ENCODE measurements at places on chromosomes 13 and 19. TPM values are rescaled to one million over a fixed set of nuclear protein-coding genes. Genes with fewer than 3 reads are reported as not detected.

- no peak for DNase-seq
- no peak overlapping the region for H3K27ac ChIP-seq
- no peaks in the 10 kb centered on the region for H3K36me3 ChIP-seq
Observed at GRCh38 chr19:29247051-29247450, 34.1 kb upstream of the UQCRFS1 start.

DNA sequence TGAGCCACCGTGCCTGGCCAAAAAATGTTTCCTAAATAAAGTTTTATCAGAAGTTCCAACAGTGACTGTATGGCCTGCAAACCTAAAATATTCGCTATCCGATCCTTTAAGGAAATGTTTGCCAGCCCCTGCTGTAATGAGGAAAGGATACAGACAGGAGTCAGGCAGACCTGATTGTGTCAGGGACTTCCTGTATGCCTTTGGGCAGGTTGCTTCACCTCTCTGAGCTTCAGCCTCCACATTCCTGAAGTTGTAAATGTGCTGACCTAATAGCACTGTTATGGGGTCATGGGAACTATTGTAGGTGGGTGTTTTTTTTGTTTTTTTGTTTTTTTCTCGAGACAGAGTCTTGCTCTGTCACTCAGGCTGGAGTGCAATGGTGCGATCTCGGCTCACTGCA is 6.2 kb downstream of the ABHD8 start:
- peaks cover 7% of the 10 kb centered on the region for H3K4me1 ChIP-seq
- no peak for DNase-seq
- H3K27ac ChIP-seq = no peak overlapping the region
- no peaks in the 10 kb centered on the region for H3K36me3 ChIP-seq

GRCh38 chr13:111539252-111539651 is 218.8 kb downstream of the TEX29 start:
- H3K27me3 ChIP-seq = peaks cover 49% of the 10 kb centered on the region
- no peak for DNase-seq
- H3K36me3 ChIP-seq = no peaks in the 10 kb centered on the region

GRCh38 chr13:110580800-110581199 is 19.3 kb upstream of the RAB20 start:
- no peak overlapping the region for H3K27ac ChIP-seq
- no peaks in the 10 kb centered on the region for H3K27me3 ChIP-seq
- no peak overlapping the region for H3K4me3 ChIP-seq

- H3K27me3 ChIP-seq = no peaks in the 10 kb centered on the region
- H3K4me3 ChIP-seq = no peak overlapping the region
- DNase-seq = no peak
- H3K36me3 ChIP-seq = no peaks in the 10 kb centered on the region
- H3K27ac ChIP-seq = no peak overlapping the region
Observed at GRCh38 chr19:33497131-33497777, 24.3 kb downstream of the PEPD start.

- no peak overlapping the region for H3K27ac ChIP-seq
- no peak for DNase-seq
- no peaks in the 10 kb centered on the region for H3K27me3 ChIP-seq
- no peaks in the 10 kb centered on the region for H3K36me3 ChIP-seq
- no peaks in the 10 kb centered on the region for H3K4me1 ChIP-seq
- no peak overlapping the region for H3K4me3 ChIP-seq
Observed at GRCh38 chr13:46146898-46147297, 35.1 kb downstream of the LCP1 start.

GRCh38 chr13:73633817-73634460 is 500.3 kb downstream of the KLF12 start:
- DNase-seq = no peak
- no peak overlapping the region for H3K4me3 ChIP-seq
- H3K27ac ChIP-seq = no peak overlapping the region
- no peaks in the 10 kb centered on the region for H3K27me3 ChIP-seq

DNA sequence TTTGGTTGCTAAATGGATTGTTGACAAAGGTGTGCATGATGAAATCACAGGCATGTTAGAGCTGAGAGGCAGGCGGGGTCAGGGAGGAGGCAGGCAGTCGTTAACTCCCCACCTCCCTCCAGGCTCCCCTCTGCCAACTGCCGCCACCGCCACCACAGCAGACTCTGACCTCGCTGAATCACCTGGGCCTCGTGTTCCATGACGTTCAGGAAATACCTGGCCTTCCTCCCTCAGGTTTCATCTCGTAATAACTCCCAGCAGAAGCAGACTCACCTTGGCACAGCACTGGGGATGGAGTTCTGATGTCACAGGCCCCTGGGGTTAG is 198.5 kb downstream of the KATNAL1 start:
- H3K4me1 ChIP-seq = peaks cover 12% of the 10 kb centered on the region
- peak overlapping the region; percentile 80 for H3K27ac ChIP-seq
- H3K27me3 ChIP-seq = no peaks in the 10 kb centered on the region
- DNase-seq = peak; percentile 93

DNA sequence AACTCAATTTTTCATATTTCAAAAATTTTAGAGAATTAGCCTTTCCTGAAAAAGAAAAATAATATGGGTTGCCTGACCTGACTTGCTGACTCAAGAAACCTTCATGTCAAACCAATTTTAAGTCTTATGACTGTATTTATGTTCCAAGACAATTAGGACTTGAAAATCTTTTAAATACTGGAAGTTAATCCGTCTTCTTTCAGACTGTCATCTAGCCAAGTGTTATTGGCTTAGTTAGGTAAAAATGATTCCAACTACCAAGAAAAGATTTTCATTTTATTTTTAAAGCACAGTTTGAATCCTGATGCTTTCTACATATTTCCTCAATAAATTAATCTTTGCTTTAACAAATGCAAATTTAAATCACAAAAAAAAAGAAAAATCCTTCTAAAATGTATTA is 337.6 kb downstream of the SLITRK6 start:
- DNase-seq = no peak
- H3K27ac ChIP-seq = no peak overlapping the region
- no peaks in the 10 kb centered on the region for H3K4me1 ChIP-seq
- no peaks in the 10 kb centered on the region for H3K27me3 ChIP-seq
- no peak overlapping the region for H3K4me3 ChIP-seq

- no peak overlapping the region for H3K27ac ChIP-seq
- no peak for DNase-seq
- no peak overlapping the region for H3K4me3 ChIP-seq
- H3K36me3 ChIP-seq = no peaks in the 10 kb centered on the region
- no peaks in the 10 kb centered on the region for H3K4me1 ChIP-seq
Observed at GRCh38 chr19:46056536-46056935, 15.7 kb upstream of the IGFL4 start.

GRCh38 chr19:525857-526419 is 5.6 kb upstream of the CDC34 start:
- peaks cover 6% of the 10 kb centered on the region for H3K4me1 ChIP-seq
- no peaks in the 10 kb centered on the region for H3K36me3 ChIP-seq
- no peak overlapping the region for H3K4me3 ChIP-seq
- DNase-seq = no peak
- peaks cover 20% of the 10 kb centered on the region for H3K27me3 ChIP-seq

- H3K27ac ChIP-seq = peak overlapping the region; percentile 75
- no peak for DNase-seq
- no peaks in the 10 kb centered on the region for H3K27me3 ChIP-seq
- no peaks in the 10 kb centered on the region for H3K36me3 ChIP-seq
Observed at GRCh38 chr19:18648973-18649315, 12.1 kb downstream of the KLHL26 start.

DNA sequence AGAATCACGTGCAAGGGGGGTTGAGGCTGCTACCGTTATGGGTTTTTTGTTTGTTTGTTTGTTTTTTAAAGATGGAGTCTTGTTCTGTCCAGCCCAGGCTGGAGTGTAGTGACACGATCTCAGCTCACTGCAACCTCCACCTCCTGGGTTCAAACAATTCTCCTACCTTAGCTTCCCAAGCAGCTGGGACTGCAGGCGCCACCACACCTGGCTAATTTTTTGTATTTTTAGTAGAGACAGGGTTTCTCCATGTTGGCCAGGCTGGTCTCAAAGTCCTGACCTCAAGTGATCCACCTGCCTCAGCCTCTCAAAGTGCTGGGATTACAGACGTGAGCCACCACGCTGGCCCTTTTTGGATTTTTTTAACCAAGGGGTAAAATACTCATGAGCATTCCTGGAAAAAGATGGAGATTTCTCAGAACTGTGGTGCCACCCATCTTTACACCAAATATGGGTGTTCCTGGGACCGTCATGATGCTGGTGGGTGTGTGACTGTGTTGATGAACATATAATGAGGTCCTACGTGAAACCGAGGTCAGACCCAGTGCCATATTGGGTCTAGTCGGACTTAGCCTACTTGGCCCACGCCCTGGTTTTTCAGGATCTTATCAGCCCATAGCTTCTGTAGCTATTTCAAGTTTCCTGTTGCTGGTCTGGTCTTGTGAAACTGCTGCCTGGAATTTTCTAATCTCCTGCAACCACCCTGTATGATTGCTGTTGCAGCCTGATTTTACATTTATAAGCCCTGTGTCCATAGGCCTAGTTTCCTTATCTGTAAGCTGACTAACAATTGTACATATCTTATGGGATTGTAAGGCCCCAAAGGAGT is 6.2 kb downstream of the PPP1R15A start:
- H3K27me3 ChIP-seq = no peaks in the 10 kb centered on the region
- peaks cover 30% of the 10 kb centered on the region for H3K4me1 ChIP-seq
- H3K36me3 ChIP-seq = peaks cover 28% of the 10 kb centered on the region
- no peak overlapping the region for H3K4me3 ChIP-seq

- DNase-seq = no peak
- no peak within 1 kb of the TSS for H3K4me3 ChIP-seq
- no peak within 1 kb of the TSS for H3K27ac ChIP-seq
- H3K4me1 ChIP-seq = no peaks in the 10 kb centered on the region
- H3K36me3 ChIP-seq = no peaks in the 10 kb centered on the region
Observed at GRCh38 chr13:30932481-30933353, at the start of gene TEX26. TSS of gene TEX26 (plus strand) at chr13:30932656. CDS start at chr13:30932716, 60 bp downstream.

GRCh38 chr13:27536361-27537101 is 83.8 kb downstream of the LNX2 start:
- no peak overlapping the region for H3K27ac ChIP-seq
- H3K4me3 ChIP-seq = no peak overlapping the region
- H3K27me3 ChIP-seq = no peaks in the 10 kb centered on the region
- H3K36me3 ChIP-seq = no peaks in the 10 kb centered on the region
- peaks cover 9% of the 10 kb centered on the region for H3K4me1 ChIP-seq

- DNase-seq = no peak
- H3K4me1 ChIP-seq = no peaks in the 10 kb centered on the region
- no peak overlapping the region for H3K4me3 ChIP-seq
- no peaks in the 10 kb centered on the region for H3K36me3 ChIP-seq
- H3K27me3 ChIP-seq = no peaks in the 10 kb centered on the region
Observed at GRCh38 chr19:56834564-56835375, 5.8 kb downstream of the PEG3 start.

- no peaks in the 10 kb centered on the region for H3K27me3 ChIP-seq
- no peaks in the 10 kb centered on the region for H3K36me3 ChIP-seq
- DNase-seq = no peak
- no peak overlapping the region for H3K4me3 ChIP-seq
- no peaks in the 10 kb centered on the region for H3K4me1 ChIP-seq
Observed at GRCh38 chr13:70249332-70250064, 141.2 kb upstream of the KLHL1 start.

- H3K36me3 ChIP-seq = no peaks in the 10 kb centered on the region
- no peaks in the 10 kb centered on the region for H3K4me1 ChIP-seq
- no peak for DNase-seq
- H3K4me3 ChIP-seq = no peak overlapping the region
- no peaks in the 10 kb centered on the region for H3K27me3 ChIP-seq
Observed at GRCh38 chr13:43797159-43797558, 10.4 kb upstream of the ENOX1 start.

DNA sequence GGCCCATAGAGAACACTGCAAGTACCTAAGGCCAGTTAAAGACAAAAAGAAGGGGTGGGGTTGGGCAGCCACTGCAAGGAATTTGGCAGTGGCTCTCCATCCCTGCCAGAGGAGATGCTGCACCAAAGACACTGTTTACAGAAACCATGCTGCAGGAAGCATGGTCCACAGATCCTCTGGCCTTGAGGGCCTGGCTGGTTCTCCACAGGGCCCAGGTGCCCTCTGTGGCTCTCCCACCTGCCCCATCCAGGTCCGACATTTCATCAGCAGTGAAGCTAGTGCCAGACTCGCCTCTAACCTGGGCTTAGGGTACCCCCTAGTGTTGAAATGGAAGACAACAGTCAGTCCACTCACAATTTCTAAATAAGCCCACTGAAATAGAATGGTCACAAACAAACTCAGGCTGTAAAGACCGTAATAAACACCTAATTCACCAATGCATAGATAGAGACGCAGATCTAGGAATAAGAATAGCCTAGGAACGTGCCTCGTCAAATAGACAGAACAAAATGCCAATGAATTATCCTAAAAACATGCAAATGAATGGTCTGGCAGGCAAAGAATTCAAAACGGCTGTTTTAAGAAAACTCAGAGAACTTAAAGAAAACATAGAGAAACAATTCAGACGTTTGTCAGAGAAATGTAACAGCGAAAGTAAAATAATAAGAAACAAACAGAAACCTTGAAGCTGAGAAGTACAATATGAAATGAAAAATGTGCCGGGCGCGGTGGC is 23.3 kb downstream of the LYPD4 start:
- H3K27ac ChIP-seq = no peak overlapping the region
- peak; percentile 41 for DNase-seq
- no peaks in the 10 kb centered on the region for H3K36me3 ChIP-seq
- no peak overlapping the region for H3K4me3 ChIP-seq
- no peaks in the 10 kb centered on the region for H3K4me1 ChIP-seq

DNA sequence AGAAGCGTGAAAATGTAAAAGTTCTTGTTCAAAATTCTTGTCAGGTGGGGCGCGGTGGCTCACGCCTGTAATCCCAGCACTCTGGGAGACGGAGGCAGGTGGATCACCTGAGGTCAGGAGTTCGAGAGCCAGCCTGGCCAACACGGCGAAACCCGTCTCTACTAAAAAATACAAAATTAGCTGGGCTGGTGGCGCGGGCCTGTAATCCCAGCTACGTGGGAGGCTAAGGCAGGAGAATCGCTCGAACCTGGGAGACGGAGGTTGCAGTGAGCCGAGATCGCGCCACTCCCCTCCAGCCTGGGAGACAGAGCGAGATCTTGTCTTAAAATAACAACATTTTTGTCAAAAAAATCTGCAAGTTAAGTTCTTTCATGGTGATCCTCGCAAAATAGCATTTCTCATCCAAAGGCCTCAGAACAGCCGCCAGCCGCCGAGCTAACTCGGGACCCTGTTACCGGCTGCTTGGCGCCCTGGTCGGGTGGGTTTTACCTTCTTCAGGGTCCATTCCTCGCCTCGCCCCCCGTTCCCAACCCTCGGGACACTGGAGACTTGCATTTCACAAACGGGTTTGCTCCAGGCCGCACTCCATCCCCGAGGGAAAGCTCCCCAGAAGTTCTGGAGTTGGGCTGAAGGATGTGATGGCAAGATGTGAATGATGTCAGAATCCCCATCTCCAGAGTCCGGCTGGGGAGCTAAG is 1.6 kb downstream of the LATS2 start:
- H3K4me1 ChIP-seq = peaks cover 19% of the 10 kb centered on the region
- H3K4me3 ChIP-seq = peak overlapping the region; percentile 92
- H3K27ac ChIP-seq = peak overlapping the region; percentile 98
- peaks cover 11% of the 10 kb centered on the region for H3K27me3 ChIP-seq

The DOHH gene
- 13.4 TPM for total RNA-seq

The ZNF837 gene
- 4.4 TPM for total RNA-seq

The ZNF573 gene
- 0.75 TPM for total RNA-seq

The LILRB5 gene
- 8.9 TPM for total RNA-seq

The PSG1 gene
- total RNA-seq = not detected

The ANKRD24 gene
- total RNA-seq = 1.2 TPM

The GGACT gene
- 9.2 TPM for total RNA-seq

The CACNG8 gene
- not detected for total RNA-seq

The ZNF772 gene
- total RNA-seq = 0.75 TPM

The CGB3 gene
- total RNA-seq = not detected

The NCAN gene
- not detected for total RNA-seq

The MAB21L1 gene
- 3.7 TPM for total RNA-seq
